NCI-H1930 (cell line): ENCODE measurements at places on chromosomes 7 and 10.

DNA sequence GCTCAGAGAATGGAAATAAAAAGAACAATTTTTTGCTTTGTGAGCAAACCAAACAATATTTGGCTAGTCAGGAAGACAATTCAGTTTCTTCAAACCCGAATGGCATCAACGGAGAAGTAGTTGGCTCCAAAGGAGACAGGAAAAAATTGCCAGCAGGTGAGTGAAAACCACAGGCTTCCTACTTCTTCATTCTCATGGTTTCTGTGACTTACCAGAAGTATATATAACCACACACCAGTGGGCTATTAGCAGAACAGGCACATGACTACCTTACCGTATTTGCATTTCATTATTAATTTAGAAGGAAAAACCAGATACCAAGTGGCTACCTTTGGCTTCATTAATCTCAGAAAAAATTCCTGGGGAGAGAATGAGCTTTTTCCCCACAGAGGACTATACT lies 8.8 kb downstream of the TDRD1 start:
- DNase-seq, result no peak

DNA sequence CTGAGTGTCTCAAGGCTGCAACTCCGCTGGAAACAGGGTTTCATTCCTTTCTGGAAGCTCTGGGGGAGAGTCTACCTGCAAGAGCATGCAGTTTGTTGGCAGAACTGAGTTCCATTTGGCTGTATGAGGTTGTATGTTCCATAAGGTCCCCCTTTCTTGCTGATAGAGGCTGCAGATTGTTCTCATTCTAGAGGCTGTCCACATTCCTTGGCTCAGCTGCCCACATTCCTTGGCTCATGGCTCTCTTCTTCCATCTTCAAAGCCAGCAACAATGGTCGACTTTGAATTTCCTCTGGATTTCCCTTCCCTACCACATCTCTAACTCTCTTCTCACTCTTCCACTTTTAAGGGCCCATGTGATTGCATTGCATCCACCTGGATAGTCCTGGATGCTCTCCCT lies 147.3 kb upstream of the CDCA7L start:
- no peak for DNase-seq

GRCh38 chr10:57627642-57628178 lies 640.0 kb downstream of the IPMK start:
- no peak for DNase-seq

- no peak for DNase-seq
These were observed 42.4 kb upstream of the AGBL3 start for GRCh38 chr7:134943785-134944400.

GRCh38 chr10:12501324-12501723 lies 152.0 kb downstream of the CAMK1D start:
- no peak for DNase-seq

DNA sequence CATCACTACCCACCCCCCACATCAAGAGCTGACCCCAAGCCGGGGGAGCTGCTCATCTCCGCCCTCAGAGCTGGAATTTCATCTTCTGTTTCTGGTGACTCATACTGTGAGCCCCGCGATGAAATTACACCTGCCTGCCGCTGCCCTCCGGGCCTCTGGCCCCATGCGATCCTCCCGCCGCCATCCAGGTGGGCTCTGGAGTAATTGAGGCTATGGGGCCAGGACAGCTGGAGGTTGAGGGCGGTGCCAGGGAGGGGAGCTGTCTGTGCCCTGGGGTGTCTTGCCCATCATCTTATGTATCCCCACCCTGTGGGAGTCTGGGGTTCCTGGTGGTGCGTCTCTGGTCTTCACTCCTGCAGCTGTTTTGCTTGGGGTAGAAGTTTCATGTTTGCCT lies 9.0 kb downstream of the GTF2IRD1 start:
- DNase-seq, result no peak
